ENCODE measurements at places on chromosomes 16 and 17.

- DNase-seq, result no peak
These were observed 29.3 kb downstream of the STH start for GRCh38 chr17:46028374-46028773.

DNA sequence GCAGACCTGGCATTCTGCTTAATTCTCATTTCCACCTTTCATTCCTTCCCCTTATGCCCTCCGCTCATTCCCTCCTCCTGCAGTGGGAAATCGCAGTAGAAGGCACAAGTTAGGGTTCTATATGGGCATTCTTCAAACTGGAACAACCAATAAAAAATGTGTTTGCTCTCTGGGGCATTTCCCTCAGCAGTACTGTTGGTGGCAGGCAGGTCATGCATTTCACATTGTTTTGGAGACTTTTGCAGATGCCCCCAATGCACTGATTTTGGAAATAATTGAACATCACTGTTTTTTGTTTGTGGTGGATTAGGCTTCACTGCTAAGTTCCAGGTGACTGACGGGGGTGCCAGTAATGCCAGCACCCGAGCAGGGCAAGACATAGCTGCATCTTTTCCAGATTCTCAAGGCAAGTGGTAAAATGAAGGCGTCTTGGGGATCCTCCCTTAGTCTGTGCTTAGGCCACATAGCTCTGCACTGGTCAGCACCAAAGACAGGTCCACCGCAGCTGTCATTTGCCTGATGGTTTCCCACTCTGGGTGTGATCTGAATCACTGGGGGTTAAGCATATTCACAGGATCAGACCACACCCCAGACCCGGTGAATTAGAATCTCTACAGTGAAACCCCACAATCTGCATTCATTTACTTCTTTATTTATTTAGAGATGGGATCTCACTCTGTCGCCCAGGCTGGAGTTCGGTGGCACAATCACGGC, 304.5 kb downstream of the CPPED1 start:
- DNase-seq, result no peak

- DNase-seq, result no peak
These were observed 32.4 kb downstream of the SCNN1B start for GRCh38 chr16:23334457-23334853.

GRCh38 chr17:8153957-8154607, 1.9 kb upstream of the PER1 start:
- DNase-seq, result peak; percentile 80

- no peak for DNase-seq
These were observed 247.4 kb downstream of the PRKCA start for GRCh38 chr17:66549731-66550207.

DNA sequence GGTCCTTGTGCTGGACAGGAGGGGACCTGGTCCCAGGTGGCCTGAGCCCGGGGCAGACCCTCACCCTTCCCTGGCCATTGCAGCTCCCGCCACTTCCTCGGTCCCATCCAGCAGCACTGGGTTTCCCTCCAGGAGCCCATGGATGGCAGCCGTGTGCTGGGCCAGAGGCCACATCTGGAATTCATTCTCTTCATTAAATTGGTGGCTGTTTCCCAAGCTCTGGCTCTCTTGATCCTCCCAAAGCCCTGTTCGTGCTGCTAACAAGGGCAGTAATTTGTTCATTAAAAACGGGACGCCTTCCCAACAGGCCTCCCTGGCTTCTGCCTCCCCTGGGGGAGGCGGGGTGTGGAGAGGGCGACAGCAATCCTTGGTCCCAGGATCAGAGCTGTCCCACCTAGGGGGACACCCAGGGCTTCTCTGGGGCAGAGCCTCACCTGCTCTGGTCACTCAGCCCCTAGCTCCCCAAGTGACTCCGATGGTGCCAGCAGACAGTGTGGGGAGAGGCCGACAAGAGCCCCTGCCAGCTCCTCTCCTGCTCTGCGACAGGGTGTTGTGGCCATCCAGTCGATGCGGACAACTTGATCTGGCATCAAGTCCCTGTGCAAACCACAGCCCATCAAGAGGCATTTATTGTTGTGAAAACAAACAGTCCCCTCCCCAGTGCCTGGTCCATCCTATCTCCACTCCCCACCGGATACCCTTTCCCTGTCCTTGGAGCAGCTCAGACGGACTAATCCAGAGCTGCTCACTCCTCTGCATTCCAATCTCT, 44.0 kb downstream of the SDK2 start:
- DNase-seq, result no peak

- DNase-seq, result no peak
These were observed 57.2 kb upstream of the CACNG5 start for GRCh38 chr17:66777689-66778225.

- DNase-seq, result no peak
These were observed 72.7 kb downstream of the GAS7 start for GRCh38 chr17:10125531-10126275.

- no peak for DNase-seq
These were observed 55.4 kb downstream of the NUP93 start for GRCh38 chr16:56785317-56785716.

DNA sequence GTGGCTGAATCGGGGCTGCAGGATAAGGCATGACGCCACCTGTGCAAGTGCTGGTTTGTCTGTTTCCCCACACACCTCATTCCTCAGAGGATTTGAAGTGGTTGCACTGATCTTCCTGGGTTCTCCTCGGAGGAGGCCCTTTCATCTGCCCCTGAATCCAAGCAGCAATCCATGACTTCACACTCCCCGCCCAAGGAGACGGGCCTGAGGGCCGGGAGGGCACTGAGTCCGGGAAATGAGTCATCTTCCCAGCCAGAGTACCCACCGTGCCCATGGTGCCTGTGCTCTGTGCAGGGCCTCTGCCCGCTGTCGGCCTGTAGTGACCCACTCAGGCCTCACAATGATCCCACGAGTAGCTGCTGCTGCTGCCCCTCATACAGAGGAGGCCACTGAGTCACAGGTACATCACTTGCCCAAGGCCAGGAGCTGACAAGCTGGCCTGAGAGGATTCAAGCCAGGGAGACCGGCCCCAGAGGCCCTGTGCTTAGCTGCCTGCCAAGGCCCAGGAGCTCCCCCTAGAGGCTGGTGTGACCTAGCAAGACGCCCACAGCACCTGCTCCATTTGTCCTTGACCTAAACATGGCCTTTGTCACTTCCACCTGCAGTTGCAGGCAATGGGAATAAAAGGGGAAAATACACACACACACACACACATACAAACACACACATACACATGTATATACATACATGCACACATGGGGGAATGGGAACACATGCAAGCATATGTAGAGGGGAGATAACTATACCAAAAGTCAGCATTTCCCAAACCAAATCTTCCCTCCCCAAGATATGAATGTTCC, 240.0 kb downstream of the C16orf95 start:
- no peak for DNase-seq

GRCh38 chr16:70253291-70254106, 1.8 kb upstream of the EXOSC6 start:
- peak; percentile 40 for DNase-seq

DNA sequence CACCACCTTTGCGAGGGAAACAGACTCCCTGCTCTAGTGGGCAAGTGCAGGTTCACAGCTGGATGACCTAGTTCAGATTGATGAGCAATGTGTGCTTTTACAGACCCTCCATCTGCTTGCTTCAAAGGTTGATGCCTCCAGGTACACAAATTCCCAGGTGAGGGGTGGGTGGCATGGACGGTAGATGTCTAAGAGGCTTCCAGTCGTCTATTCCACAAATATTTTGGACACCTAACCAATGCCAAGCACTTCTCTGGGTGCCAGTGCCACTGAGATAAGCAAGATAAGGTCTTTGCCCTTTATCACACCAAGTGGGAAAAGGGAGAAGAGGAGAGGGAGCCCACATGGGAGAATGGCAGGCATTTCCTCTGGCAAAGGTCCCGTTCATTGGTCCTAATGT, 316.6 kb upstream of the CDH5 start:
- DNase-seq, result no peak

- peak; percentile 77 for DNase-seq
These were observed 2.7 kb upstream of the TMIGD1 start for GRCh38 chr17:30336369-30337171.

- peak; percentile 36 for DNase-seq
These were observed 22.6 kb upstream of the SPATA32 start for GRCh38 chr17:45284176-45285140.

DNA sequence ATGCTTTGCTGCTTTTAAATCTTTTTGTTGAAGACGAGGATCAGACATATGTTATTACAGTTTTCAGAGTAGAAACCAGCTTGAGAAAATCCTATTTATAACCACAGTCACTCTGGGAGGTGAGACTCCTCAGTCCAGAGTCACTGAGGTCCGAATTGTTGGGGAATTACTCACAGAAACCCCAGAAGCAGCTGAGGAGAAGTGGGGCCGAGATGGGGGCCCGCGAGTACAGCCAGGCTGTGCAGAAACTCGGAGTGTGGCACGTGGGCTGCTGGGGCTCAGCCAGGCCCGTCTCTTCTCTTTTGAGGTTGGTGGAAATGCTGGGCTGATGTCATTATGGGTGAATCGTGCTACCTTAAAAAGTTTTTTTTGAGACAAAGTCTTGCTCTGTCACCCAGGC, 14.4 kb upstream of the GNG13 start:
- no peak for DNase-seq

DNA sequence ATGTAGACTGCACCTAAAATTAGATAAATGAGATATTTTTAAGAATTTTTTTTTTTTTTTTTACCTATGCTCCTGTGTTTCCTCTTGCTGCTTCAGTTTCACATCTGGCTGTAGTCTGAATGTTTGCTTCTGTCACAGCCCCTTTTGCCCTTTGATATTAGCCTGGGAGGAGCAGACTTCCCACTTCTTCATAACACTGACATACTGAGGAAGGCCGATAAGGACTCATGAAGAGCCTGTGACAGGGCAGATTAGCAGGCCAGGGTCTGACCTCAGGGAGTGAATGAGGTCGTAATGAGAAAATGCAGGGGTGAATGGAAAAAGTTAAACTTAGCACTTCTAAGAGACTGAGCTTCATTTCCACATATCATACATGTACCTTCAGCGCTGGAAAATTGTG, at the start of gene SLFN14:
Gene SLFN14, minus strand, starts transcription at position 117 of the 400 bp plus-strand sequence. CDS start 2,757 bp downstream, outside the sequence.
- DNase-seq, result no peak

- no peak for DNase-seq
These were observed 20.9 kb upstream of the MPO start for GRCh38 chr17:58301504-58302150.

- DNase-seq, result no peak
These were observed 53.8 kb upstream of the LYRM9 start for GRCh38 chr17:27947005-27947406.

DNA sequence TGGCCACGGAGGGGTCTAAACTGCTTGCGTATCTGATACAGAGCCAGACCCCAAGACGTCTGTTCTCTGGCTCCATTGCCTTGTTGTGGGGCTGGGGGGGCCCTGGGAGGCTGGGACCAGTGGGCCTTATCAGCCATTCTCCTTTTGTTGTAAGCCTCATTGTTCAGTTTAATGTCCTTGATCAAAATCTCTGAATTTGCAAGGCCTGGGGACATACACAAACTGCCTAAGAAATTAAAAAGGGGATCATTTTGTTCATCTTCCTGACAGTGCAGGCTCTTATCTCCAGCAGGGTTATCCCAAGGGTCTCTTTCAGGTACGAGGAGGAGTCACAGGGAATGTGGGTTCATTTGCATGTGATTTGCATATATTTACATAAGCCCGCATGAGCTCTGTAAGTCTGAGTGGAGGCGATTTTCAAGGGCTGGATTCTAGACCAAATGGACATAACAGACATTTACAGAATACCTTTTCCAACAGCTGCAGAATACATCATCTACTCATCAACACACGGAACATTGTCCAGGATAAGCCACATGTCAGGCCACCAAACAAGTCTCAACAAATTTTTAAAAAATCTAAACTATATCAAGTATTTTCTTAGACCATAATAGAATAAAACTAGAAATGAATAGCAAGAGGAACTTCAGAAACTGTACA, 269.8 kb downstream of the RBFOX1 start:
- no peak for DNase-seq

DNA sequence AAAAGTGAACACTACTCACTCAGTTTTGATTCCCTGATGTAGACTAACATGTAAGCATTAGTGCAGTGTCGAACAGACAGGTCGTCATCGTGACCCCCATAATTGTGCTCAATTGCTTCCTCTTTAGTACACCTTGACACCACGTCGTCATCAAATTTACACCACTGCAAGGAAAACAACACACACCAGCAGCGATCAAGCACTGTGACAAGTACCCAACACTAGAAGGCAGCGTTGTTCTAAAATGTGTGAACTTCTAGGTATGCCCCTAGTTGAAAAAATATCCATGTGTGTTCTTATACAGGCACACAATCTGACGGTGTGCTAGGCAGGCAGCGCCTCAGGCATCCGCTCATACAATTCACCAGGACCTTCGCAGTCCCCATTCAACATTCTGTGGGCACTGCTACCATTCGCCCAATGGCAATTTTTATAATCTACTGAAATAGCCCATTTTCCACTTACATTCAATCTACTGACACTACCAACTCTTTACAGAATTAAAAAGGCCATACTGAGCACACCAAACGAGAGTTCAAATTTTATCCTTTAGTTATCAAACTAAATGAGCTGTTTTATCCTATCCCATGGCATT, 23.1 kb downstream of the LITAFD start:
- peak; percentile 31 for DNase-seq

- DNase-seq, result no peak
These were observed 29.8 kb downstream of the LIG3 start for GRCh38 chr17:35010093-35010492.

DNA sequence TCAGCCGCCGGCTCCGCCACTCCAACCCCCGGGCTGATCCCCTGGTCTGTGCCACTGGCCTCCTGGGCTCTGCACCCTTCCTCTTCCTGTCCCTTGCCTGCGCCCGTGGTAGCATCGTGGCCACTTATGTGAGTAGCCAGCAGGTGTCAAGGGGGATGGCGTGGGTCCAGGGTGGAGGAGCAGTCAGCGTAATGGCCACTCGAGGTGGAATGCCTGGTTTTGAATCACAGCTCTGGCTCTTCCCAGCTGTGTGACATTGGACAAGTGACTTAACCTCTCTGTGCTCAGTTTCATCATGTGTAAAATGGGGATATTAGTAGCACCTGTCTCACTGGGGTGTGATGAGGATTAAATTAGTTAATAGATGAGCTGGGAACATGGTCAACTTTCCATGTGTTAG, 2.4 kb upstream of the LAT start:
- DNase-seq, result no peak

DNA sequence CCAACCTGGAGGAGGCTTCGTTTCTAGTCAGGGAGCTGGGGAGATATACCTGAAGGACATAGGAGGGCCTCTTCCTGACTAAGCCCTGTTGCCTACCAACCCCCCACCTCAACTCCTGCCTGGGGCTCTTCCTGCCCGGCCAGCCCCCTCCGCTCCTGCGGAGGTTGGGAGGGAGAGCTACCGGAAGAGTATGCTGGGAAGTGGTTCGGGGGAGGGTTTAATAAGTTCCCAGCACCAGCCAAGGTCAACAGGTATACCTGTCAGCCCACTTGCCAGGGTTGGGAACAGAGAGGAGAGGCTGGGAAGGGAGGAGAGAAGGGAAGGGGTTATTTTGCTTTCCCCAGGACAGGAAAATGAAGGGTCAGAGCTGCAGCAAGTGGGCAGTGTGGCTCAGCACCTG, 4.7 kb downstream of the PPP1R1B start:
- no peak for DNase-seq

DNA sequence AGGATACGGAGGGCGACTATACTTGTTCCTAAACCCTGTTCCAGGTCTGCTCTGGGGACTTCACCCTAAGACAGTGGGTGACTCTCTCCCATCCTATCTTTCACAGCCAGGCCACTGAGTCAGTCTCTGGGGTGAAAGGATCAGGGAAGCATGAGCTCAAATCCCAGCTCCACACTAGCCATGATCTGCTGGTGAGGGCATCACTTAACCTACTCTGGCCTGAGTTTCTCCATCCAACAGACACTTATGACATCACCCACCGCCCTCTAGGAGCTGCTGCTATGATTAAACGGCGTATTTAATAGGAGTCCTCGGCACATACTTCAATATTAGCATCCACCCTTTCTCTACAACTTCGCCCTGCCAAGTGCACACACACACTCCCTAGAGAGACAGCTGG, 10.1 kb downstream of the GAST start:
- DNase-seq, result no peak
